ENCODE measurements at places on chromosomes 2 and 18.

GRCh38 chr2:55759271-55759921 lies 65.8 kb upstream of the PNPT1 start:
- H3K36me3 ChIP-seq, result no peaks in the 10 kb centered on the region
- no peak overlapping the region for H3K4me3 ChIP-seq
- no peak overlapping the region for H3K27ac ChIP-seq
- H3K27me3 ChIP-seq, result peaks cover 18% of the 10 kb centered on the region
- DNase-seq, result no peak

- H3K4me3 ChIP-seq, result no peak overlapping the region
- peaks cover 50% of the 10 kb centered on the region for H3K27me3 ChIP-seq
- peaks cover 7% of the 10 kb centered on the region for H3K4me1 ChIP-seq
- no peak overlapping the region for H3K27ac ChIP-seq
- H3K36me3 ChIP-seq, result no peaks in the 10 kb centered on the region
- no peak for DNase-seq
These were observed 3.7 kb upstream of the SPR start for GRCh38 chr2:72883356-72883962.

GRCh38 chr2:222960126-222960525 lies 91.9 kb upstream of the KCNE4 start:
- H3K4me1 ChIP-seq, result no peaks in the 10 kb centered on the region
- no peaks in the 10 kb centered on the region for H3K36me3 ChIP-seq
- no peak overlapping the region for H3K27ac ChIP-seq
- no peak for DNase-seq

GRCh38 chr2:16226943-16227664 lies 286.8 kb downstream of the MYCN start:
- H3K4me3 ChIP-seq, result no peak overlapping the region
- no peak for DNase-seq
- H3K27me3 ChIP-seq, result no peaks in the 10 kb centered on the region
- H3K36me3 ChIP-seq, result no peaks in the 10 kb centered on the region

GRCh38 chr2:204321910-204322751 lies 223.1 kb upstream of the PARD3B start:
- DNase-seq, result no peak
- no peak overlapping the region for H3K4me3 ChIP-seq
- H3K27me3 ChIP-seq, result peaks cover 25% of the 10 kb centered on the region
- no peaks in the 10 kb centered on the region for H3K36me3 ChIP-seq
- H3K4me1 ChIP-seq, result no peaks in the 10 kb centered on the region

DNA sequence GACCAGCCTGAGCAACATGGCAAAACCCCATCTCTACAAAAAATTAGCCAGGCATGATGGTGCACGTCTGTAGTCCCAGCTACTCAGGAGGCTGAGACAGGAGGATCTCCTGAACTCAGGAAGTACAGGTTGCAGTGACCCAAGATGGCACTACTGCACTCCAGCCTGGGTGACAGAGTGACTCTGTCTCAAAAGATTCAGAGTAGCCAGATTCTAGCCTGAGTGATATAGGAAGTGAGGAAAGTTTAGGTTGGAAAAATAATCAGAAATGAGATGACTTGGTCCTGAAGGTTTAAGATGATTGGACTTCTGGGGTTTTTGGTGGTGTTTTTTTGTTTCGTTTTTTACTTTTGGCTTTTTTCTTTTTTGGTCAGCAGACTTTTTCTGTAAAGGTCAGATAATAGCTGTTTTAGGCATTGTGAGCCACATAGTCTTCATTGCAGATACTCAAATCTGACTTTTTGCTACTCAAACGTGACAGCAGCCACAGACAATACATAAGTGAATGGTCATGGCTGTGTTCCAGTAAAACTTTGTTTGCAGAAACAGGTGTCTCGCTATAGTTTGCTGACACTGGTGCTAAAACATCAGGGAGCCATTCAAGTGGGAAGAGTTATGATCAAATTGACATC lies 104.1 kb upstream of the UBXN4 start:
- no peak for DNase-seq
- H3K27me3 ChIP-seq, result no peaks in the 10 kb centered on the region
- H3K4me3 ChIP-seq, result no peak overlapping the region
- no peak overlapping the region for H3K27ac ChIP-seq

- H3K36me3 ChIP-seq, result no peaks in the 10 kb centered on the region
- no peak overlapping the region for H3K27ac ChIP-seq
- no peaks in the 10 kb centered on the region for H3K4me1 ChIP-seq
- no peak for DNase-seq
- no peak overlapping the region for H3K4me3 ChIP-seq
These were observed 366.9 kb downstream of the EPHA4 start for GRCh38 chr2:221205103-221205673.

DNA sequence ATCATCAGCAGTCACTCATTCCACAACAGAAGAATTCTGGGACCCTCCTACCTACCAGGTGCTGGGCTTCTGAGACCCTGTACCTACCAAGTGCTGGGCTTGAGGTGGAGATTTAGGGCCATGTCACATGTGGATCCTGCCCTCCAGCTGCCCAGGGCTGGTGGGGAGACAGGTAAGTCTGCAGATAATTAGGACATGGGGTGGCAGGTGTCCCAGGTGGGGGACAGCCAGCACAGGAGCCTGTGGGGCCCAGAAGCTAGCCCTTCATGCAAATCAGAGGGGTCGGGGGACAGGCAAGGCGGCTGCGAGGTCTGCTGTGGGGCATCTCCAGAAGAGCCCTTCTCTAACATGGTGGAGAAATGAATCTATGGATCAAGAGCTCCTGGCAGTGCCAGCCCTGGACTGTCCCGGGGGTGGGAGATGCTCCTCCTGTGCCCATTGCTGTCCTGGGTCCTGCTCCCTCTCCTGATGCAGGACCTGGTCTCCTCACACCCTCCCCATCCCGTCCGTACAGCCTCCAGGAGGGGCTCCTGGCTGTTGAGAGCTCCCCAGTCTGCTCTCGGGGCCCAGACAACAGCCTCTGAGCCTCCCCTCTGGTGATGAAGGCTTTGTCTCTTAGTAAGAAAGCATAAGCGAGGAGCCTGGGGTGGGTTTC lies 106.3 kb upstream of the GLI2 start:
- DNase-seq, result no peak
- H3K4me1 ChIP-seq, result no peaks in the 10 kb centered on the region
- peaks cover 2% of the 10 kb centered on the region for H3K27me3 ChIP-seq
- H3K27ac ChIP-seq, result no peak overlapping the region
- H3K4me3 ChIP-seq, result no peak overlapping the region

GRCh38 chr2:238521002-238521401 lies 94.3 kb downstream of the ASB1 start:
- H3K27ac ChIP-seq, result no peak overlapping the region
- no peak overlapping the region for H3K4me3 ChIP-seq
- H3K36me3 ChIP-seq, result peaks cover 15% of the 10 kb centered on the region
- H3K4me1 ChIP-seq, result no peaks in the 10 kb centered on the region

DNA sequence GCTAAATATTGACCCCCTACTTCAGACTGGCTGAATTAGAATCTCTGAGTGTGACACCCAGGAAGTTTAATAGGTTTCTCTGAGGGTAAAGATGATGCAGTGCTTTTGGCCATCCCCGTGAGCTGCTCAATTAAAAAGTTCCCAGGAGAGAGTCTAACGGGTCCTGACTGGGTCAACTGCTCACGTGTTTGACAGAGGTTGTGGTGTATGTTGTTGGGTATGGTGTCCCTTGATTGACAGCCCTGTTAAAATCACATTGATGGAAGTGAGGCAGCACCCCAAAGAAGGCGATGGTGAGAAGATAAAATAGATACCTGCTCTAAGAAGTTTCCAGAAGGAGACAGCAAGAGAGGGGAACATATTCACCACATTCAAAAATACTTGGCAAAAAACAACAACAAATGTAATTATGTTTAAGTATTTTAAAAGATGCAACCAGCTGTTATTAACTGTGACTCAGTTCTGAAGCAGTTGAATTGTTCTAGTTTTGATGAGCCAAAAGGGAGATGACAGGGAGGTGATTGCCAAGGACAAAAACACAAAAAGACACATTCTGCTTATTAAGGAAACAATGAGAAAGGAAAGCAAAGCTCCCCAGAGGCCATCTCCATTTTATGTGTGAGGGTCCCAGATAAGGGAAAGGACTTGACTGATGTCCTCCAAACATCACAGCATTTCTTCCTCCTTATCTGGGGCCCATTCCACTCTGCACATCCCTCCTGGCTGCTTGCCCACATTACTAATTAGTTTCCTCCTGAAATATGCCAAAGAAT lies 11.5 kb upstream of the GMCL1 start:
- H3K27ac ChIP-seq, result no peak overlapping the region
- no peak overlapping the region for H3K4me3 ChIP-seq
- peaks cover 4% of the 10 kb centered on the region for H3K4me1 ChIP-seq
- no peaks in the 10 kb centered on the region for H3K36me3 ChIP-seq

DNA sequence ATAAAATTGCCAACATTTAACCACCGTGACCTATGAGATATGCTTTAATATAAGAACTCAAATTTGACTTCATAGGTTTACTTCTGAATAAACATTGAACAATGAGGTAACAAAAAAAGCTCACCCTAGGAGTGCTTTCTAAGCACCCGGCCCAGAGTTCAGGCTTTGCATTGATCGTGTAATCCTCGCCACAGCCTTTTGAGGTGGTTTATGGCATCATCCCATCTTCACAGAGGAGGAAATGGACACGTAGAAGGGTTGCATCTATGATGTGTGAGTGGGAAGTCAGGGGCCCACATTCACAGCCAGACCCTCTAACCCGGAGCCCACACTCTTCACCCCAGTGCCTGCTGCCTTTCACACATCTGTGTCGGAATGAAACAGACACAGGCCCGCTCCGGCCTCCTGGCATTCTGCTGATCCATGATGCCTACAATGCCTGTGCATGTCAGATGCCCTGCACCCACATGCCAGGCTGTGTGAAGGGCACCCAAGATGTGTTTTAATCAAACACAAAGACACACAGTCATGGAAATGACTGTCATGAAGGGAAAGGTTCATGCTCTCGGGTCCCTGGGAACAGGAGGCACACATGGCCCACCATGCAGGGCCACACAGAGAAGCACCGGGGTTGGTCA lies 48.6 kb upstream of the RPL31 start:
- no peak overlapping the region for H3K27ac ChIP-seq
- H3K4me3 ChIP-seq, result no peak overlapping the region
- DNase-seq, result peak; percentile 8
- no peaks in the 10 kb centered on the region for H3K36me3 ChIP-seq
- peaks cover 8% of the 10 kb centered on the region for H3K27me3 ChIP-seq
- no peaks in the 10 kb centered on the region for H3K4me1 ChIP-seq

DNA sequence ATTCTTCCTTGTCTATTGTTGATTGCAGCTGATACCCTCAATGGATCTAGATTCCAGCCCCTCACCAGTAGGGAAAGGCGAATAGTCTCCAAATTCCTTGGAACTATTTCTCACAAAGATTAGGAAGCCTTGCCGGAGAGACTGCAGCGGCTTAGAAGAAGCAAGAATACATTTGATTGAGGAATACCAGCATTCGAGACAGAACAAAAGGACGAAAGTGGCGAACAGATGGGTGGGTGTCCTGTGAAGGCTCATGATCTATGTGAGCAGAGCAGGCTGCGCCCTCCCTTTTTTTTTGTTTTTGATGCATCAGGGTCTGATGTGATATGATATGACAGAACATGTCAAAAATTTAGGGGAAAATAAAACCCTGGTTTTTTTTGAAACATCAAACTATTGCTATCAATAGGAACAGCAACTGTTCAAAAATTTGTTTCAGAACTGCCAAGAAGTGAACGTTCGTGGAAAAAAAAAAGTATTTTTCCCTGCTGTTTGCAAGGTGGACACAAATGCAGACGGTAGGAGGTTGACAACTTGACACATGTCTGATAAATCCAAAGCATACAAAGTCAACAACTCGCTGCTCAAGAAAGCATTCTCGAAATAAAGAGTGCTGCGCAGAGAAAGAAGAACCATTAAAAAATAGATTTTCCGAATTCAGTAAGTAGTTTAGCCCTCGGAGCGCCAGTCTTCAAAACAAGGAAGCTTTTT lies 49.1 kb downstream of the PTGR3 start:
- peaks cover 13% of the 10 kb centered on the region for H3K27me3 ChIP-seq
- peaks cover 12% of the 10 kb centered on the region for H3K4me1 ChIP-seq
- no peak overlapping the region for H3K27ac ChIP-seq

GRCh38 chr2:240714747-240715725 lies 23.4 kb downstream of the AQP12A start:
- no peaks in the 10 kb centered on the region for H3K27me3 ChIP-seq
- no peak overlapping the region for H3K27ac ChIP-seq
- no peak overlapping the region for H3K4me3 ChIP-seq
- no peaks in the 10 kb centered on the region for H3K36me3 ChIP-seq
- DNase-seq, result no peak

GRCh38 chr2:3670376-3670775 lies 12.4 kb downstream of the ALLC start:
- H3K27me3 ChIP-seq, result peaks cover 5% of the 10 kb centered on the region
- DNase-seq, result no peak
- no peak overlapping the region for H3K27ac ChIP-seq
- no peak overlapping the region for H3K4me3 ChIP-seq

- H3K27me3 ChIP-seq, result peaks cover 46% of the 10 kb centered on the region
- peaks cover 24% of the 10 kb centered on the region for H3K4me1 ChIP-seq
- no peak for DNase-seq
- H3K4me3 ChIP-seq, result no peak overlapping the region
- H3K27ac ChIP-seq, result no peak overlapping the region
These were observed 3.6 kb downstream of the IGFBP2 start for GRCh38 chr2:216636551-216637450.

DNA sequence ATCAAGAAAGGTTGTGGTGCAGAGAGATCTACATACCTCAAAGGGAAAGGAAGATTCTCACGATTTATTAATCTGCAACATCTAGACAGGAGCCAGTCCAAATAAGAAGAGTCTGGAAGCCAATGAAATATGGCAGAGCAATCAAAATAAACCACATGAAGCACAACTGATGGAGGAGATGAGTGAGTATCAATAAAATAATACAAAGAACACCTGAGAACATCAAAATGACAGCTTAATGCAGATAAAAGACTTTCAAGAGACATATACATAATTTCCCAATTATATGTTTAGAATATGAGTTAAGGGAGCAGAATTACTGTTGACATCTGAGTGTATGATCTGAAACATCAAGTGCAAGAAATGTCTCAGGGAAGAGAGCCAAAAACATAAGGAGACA lies 12.5 kb upstream of the DOK6 start:
- no peak overlapping the region for H3K27ac ChIP-seq
- H3K4me3 ChIP-seq, result no peak overlapping the region
- no peak for DNase-seq

GRCh38 chr18:59911600-59911999 lies 11.8 kb downstream of the PMAIP1 start:
- no peak overlapping the region for H3K27ac ChIP-seq
- DNase-seq, result no peak
- H3K27me3 ChIP-seq, result no peaks in the 10 kb centered on the region
- H3K36me3 ChIP-seq, result no peaks in the 10 kb centered on the region
- H3K4me1 ChIP-seq, result peaks cover 21% of the 10 kb centered on the region
- H3K4me3 ChIP-seq, result no peak overlapping the region

DNA sequence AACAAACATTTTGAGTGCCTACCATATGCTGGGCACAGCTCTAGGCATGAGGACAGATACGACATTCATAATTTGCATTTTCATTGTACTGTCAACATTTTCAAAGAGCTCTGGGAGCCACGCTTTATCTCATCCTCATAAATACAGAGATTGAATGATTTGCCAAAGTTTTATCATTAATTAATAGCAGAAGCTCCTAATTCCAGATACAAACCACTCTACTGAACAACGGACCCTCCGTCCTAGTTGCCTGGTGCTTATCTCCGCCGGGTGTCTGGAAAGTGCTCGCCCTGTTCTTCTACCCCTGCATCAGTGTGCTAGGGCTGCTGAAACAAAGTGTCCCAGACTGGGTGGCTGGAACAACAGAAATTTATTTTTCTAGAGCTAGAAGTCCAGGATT lies 23.8 kb downstream of the SERTAD2 start:
- peaks cover 5% of the 10 kb centered on the region for H3K4me1 ChIP-seq
- H3K4me3 ChIP-seq, result no peak overlapping the region
- H3K27me3 ChIP-seq, result no peaks in the 10 kb centered on the region
- DNase-seq, result peak; percentile 8
- no peak overlapping the region for H3K27ac ChIP-seq
- peaks cover 11% of the 10 kb centered on the region for H3K36me3 ChIP-seq

Measured in natural killer cell treated with Interleukin-12 subunit alpha and Interleukin-12 subunit beta and Interleukin-15 and Interleukin-18, amount 100 ng/mL, for 72 hours (primary cell).